ENCODE measurements at places on chromosomes 4 and X.

DNA sequence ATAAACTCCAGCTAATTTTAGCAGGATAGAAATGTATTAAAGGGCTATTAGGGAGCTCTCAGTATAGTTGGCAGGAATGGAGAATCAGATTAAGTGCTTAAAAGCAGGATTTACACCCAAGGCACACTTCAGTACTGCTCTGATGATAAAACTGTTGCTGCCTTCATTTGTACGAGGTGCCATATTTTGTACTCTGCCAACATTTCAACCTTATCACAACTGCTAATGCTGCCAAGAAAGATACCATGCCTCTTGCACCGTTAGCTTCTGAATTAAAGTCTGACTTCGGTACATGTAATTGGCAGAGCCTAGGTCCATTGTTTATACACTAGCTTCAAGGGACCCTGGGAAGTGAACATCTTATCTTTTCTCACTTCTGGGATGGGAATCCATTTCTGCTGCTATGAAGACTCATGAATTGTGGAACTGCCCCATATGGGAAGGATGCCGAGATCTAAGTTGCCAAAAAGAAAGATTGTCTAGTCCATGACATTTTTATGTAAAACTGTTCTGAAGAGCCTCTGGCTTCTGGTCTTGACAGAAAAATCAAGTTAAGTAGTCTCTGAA is 624.0 kb upstream of the IGFBP7 start:
- DNase-seq: no peak

GRCh38 chr4:65624651-65625050 is 45.6 kb downstream of the EPHA5 start:
- DNase-seq: no peak

DNA sequence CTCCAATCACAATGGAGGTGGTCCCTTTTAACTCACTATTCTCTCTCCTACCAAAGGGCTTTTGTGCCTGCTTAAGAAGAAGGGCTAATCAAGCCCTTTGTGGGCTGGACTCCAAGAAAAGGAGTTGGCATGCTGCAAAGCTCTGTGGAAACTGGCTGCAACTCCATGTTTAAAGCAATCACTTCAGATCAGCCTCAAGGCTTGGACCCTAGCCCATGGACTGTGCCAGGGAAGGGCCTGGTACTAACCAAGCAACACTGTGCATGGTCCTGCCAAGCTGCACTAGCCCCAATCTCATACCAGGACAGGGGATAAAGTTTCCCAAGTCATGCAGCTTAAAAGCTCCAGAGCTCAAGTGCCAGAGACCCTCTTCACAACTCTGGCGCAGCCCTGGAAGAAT is 86.7 kb downstream of the ATP8A1 start:
- DNase-seq: no peak

GRCh38 chr4:114036426-114036825 is 57.0 kb upstream of the ARSJ start:
- DNase-seq: no peak

GRCh38 chr4:832536-832935 is 6.6 kb upstream of the CPLX1 start:
- no peak for DNase-seq

DNA sequence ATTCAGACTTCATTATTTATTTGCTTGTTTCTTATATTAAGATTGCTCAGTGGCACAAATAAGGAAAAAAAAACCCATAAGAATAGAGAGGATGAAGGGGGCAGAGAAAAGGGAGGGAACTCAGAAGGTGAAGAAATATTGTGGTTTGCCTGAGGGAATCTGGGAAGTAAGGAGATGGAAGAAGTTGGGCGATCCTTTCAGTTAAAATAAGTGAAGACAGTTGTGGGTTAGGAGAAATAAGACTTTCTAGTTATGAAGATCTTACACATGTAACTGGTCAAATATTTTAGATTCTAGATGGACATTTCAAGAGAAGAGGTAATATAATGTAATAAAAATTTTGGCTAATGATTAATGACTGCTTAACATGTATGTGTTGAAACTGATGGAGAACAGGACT is 138.7 kb upstream of the LIMCH1 start:
- no peak for DNase-seq

DNA sequence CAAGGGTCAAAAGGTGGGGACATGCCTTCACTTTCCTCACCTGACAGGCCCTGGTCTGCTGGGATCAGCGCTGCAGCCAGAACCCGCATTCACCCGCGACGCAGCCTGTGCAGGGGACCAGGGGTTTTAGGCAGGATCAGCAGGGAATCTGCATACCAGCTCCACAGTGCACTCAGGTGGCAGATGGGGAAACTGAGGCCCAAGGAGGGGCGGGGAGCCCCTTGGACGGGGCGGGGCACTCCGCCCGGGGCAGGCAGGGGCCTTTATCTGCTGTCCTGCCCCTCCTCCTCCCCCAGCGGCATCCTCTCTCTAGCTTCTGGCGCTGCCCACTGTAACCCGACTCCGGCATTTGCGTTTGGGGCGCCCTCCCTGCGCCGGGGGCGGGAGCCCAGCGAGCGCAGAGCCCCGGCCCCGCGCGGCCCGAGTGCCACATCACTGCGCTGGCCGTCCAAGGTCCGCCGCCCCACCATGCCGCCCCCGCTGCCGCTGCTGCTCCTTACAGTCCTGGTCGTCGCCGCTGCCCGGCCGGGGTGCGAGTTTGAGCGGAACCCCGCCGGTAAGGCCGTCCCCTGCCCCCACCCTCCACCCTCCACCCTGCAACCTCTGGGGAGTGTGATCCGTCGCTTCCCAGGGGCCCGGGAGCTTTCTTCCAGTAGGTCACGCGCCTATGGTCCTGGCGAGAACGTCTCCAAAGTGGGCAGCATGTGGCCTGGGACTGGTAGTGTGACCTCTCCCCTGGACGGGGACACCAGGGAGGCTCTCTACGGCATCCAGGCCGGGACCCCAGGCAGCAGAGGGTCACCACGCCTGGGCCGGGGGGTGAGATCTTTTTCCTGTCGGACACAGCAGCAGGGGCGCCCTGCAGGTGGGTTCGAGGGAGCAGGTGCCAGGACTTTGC is at the start of gene CPZ:
Gene CPZ (plus strand): TSS at position 400 of the 898 bp plus-strand sequence. CDS start 69 bp downstream, at position 469.
- peak; percentile 63 for DNase-seq

DNA sequence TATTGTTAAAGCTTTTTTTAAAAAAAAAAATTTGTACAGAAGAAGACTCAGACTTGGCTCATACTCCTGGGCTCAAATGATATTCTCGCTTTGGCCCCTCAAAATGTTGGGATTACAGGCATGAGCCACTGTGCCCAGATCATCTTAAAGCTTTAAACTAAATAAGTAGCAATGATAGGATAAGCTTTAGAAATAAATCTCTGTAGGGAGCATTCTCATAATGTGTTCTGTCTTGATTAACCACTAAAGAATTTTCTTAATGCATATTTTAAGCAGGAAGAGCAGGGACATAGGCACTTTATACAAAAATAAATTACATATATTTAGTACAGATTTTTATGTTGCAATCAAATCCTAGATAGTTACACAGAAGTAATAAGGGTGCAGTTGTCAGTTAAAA is 667.2 kb downstream of the GRID2 start:
- no peak for DNase-seq

DNA sequence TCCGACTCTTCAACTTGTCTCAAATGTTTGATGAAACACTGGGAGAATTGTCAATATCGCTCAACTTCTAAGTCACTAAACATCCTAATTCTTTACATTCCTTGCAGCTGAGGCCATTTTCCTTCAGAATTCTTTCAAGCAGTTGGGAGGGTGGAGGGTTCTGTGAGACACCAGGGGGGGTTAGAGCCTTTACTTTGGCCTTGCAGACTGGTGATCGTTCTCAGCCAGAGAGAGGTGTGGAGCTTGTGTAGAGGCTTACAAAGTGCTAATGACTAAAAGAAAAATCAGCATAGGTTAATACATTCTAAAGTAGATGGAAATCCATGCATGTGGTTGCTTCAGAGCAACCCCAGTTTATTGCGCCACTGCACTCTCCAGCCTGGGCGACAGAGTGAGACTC is 21.3 kb upstream of the SOX3 start:
- DNase-seq: no peak

DNA sequence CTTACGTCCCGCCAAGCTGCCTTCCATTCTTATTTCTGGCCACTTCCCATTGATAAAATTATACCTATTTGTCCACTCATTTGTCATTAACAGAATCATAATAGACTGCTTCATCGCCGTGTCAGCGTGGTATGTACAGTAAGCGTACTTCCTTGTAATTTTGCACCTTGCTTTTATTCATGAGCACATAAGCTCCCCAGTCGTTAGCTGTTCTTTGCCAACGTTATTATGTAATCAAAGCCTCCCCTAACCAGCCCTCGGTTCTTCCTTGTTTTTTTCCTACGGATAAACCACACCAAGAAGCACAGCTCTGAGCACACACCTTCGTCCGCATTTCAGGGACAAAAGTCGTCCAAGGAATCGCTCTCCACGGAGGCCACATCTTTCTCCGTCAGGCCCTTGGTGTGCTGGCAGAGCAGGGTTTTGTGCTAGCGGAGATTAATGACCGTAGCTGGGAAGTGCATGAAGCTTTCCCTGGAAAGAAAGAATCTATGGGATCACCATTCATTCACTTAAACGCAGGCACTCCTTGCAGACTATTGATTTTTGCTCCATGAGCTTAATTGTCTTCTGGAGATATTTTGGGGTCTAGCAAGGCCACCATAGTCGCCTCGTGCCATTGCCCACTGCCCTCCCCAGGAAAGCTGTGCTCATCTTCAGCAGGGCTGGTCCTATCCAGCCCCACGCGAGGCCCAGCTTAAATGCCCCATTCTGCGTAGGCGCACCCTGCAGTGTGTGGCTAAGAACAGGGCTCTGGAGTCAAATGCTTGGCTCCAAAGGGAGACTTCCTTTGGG is 200.9 kb upstream of the PSAPL1 start:
- no peak for DNase-seq

DNA sequence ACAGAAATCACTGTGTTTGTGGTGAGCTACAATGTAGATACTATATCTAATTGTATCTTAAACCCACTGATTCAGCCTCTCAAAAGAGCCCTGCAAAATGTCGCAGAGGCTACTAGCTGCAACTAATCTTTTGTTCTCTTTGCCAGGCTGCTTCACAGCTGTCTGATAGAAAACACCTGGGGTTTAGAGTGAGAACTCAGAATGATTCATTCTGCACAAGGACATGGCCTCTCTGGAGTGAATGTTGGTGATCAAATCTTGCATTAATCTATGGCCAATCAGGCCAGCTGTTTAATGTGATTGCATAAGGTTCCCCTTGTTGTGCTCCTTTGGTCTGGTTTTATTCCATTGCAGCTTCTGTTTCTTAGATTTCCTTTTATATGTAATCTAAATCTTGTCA is 100.3 kb downstream of the EMCN start:
- peak; percentile 31 for DNase-seq
